Glutamatergic neuron (in vitro differentiated cells): ENCODE measurements at places on chromosomes 4 and X. TPM values are rescaled to one million over a fixed set of nuclear protein-coding genes. Genes with fewer than 3 reads are reported as not detected.
A peak's percentile ranks its signal among the peaks of the same experiment; 100 is the strongest.

PDGFC gene
- 0.64 TPM for total RNA-seq

GAGE12E gene
- not detected for total RNA-seq

TEX11 gene
- not detected for total RNA-seq

CT45A3 gene
- not detected for total RNA-seq

MAGEB4 gene
- not detected for total RNA-seq

IQSEC2 gene
- 1.6 TPM for total RNA-seq

DNA sequence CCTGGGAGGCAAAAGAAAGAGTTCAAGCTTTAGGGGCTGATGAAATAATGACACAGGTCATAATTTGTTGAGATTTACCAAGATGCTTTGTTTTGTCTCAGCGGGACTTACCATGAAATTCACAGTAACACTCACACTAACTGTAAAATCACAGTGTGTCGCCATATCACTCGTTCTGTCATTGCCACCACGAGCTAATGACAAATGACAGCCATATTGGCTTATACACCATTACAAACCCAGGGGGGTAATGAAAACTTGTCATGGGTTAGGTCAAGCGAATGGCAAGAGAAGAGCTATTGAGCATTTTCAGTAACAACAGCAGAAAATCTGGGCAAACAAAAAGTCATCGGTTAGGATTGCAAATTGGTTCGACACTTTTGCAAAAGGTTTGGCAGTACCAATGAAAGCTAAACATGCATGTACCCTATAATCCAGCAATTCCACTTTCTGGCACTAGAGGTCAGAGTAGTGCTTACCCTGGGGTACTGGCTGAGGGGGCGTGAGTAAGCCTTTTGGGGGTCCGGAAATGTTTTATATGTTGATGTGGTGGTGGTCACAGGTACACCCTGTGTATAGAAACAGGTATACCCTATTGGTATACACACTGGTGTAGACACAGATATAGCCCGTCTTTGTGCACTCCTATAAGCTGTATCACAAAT is 83.9 kb upstream of the RAI2 start:
- DNase-seq = no peak

DNA sequence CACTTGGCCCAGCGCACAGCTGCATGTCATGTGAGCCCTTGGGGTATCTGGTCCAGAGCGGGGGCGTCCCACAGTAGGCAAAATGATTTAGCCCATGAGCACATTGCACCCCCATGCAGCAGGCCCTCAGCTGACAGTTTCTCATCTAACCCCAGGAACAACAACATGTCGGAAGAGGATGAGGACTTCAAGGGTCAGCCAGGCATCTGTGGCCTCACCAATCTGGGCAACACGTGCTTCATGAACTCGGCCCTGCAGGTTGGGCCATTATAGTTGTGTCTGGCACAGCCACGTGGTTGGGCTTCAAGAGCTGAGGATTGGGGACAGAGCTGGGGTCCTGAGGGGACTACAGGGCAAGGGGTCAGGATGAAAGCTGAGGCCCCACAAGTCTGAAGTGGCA is 7.8 kb downstream of the USP11 start:
- DNase-seq = no peak

GRCh38 chrX:9467751-9468150 is 2.9 kb downstream of the TBL1X start:
- no peak for DNase-seq

GRCh38 chrX:46837558-46838485 is 979 bp downstream of the RP2 start:
- DNase-seq = no peak

GRCh38 chr4:8162625-8163024 is 4.0 kb upstream of the ABLIM2 start:
- no peak for DNase-seq

- DNase-seq = no peak
These were observed 65.8 kb downstream of the ANAPC4 start for GRCh38 chr4:25442863-25443307.

DNA sequence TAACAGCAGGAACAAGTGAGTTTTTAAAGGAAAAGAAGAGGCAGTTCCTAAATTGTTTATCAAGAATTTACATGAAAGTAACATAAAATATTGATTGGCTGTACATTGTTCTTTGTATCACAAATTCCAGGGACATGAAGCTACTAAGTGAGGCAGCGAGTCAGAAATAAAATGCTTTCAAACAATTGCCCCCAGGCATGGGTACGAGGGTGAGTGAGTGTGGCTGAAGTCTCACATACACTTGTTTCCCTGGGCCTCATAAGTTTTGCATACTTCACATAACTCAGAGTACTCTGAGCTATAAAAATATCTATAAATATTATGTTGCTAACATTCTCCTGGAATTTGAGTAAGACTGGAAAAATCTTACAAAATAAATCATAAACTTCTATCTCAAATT is 511.6 kb upstream of the PRKX start:
- DNase-seq = no peak

- no peak for DNase-seq
These were observed 14.9 kb downstream of the ADAM29 start for GRCh38 chr4:174933083-174933482.

- no peak for DNase-seq
These were observed 121.2 kb upstream of the PDLIM3 start for GRCh38 chr4:185656467-185656931.

DNA sequence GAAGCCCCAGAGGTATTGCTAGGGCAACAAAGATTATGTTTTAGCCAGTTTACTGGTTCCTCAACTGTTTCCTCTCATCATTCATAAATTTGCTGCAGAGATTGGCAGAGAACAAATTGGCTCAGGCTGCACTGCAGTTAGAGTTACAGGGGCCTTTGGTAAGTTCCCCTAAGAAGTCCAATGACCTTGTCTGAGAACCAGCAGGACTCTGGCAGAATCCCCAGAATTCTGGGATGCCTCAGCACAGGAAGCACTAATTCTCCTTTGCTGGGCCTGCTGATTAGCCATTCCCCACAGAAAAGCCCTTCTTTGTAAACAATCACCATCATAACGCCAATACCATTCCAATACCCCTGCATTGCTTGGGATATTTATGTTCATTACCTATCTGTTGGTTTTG is 151.3 kb downstream of the USP46 start:
- no peak for DNase-seq

DNA sequence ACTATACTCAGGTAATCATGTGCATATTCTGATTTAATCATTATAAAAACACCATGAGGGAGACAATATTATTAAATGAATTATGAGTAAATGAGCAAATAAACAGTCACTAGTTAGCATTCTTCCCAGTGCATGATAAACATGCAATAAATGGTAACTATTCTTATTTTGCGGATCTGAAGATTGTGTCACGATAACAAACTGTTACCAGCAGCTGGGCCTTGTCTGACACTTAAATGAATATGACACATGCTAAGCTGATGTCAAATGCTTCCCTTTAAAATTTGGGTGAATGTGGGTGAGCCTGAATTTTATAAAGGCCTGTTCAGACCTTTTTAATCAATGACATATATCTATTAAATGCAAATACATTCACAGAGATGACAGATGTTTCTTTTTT is 68.2 kb upstream of the KIT start:
- no peak for DNase-seq

GRCh38 chr4:183353557-183353956 is 31.3 kb upstream of the CLDN24 start:
- DNase-seq = no peak

DNA sequence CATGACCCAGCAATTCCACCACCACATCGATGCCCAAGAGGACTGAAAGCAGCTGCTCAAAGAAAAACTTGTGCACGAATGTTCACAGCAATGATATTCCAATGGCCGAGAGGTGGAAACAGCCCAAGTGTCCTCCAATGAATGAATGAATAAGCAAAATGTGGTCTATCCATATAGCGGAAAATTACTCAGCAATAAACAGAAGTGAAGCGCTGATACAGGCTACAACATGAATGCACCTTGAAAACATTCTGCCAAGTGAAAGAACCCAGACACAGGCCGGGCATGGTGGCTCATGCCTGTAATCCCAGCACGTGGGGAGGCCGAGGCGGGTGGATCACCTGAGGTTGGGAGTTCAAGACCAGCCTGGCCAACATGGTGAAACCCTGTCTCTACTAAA is 5.2 kb upstream of the SLC2A9 start:
- no peak for DNase-seq

GRCh38 chr4:123249821-123250220 is 146.8 kb upstream of the SPRY1 start:
- no peak for DNase-seq

DNA sequence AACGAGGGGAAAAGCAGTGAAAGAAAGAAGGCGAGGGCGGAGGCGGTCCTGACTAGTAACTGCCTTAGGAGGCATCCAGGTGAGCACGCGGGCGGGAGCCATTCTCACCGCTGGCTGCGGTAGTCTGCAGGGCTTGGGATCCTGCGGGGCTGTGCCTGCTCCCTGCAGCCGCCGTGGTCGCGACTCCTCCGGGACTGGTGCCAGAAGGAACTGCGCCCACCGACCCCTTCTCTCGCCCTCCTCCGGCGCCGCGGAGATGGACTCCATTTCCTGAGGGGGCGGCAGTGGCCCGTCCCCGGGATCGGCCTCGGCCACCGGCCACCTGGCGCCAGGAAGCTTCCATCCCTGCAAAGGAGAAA is 543 bp downstream of the NFXL1 start:
- peak; percentile 56 for DNase-seq

DNA sequence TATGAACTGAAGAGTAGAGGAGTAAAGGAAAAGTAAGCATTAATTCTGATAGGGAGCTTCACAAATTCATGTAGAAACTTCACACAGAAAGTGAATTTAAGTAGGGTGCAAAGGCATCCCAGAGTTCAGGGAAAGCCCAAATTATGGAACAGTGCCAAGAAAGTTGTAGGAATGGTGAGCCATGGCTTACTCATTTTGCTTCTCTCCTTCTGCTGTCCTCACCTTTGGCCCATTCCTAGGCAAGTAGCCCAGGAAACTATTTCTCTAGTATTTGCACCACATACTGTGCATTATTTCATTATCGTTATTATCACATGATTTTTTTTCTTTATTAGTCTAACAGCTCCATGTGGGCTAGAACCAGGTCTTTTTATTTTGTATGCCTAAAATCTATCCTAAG is 34.9 kb upstream of the IL1RAPL1 start:
- DNase-seq = no peak
